ENCODE measurements at places on chromosomes 4 and X.

GRCh38 chr4:122221322-122221721, 69.2 kb downstream of the BLTP1 start:
- no peak for DNase-seq

DNA sequence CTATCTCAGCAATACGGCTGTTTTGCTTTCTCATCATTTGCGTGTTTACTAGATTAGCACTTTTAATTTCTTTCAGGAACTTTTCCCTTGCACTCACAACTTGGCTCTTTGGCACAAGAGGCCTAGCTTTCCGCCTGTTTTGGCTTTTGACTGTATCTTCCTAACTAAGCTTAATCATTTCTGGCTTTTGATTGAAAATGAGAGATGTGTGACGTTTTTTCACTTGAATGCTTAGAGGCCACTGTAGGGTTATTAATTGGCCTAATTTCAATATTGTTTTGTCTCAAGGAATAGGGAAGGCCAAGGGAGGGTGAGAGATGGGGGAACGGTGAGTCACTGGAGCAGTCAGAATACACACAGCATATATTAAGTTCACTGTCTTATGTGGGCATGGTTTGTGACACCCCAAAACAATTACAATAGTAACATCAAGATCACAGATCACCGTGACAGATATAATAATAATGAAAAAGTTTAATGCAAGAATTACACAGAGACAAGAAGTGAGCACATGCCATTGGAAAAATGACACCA, 27.3 kb downstream of the MND1 start:
- no peak for DNase-seq

- no peak for DNase-seq
Observed at GRCh38 chr4:1493540-1494287, 87.5 kb upstream of the NKX1-1 start.

DNA sequence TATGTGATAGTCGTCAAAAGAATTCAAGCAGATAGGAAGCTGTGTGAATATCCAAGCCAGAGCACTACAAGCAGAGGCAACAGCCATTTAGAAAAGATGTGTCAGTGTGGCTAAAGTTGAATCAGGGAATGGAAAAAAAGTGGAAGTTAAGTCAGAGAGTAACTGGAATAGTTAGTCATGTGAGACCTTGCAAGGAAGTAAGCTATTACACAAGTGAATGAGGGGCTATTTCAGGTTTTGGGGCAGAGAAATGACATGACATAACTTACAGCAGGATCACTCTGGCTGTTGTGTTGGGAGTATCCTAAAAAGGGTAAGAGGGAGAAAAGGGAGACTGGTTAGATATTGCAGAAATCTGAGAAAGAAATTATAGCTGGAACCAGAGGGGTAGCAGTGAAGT, 236.6 kb upstream of the PCDH18 start:
- no peak for DNase-seq

- DNase-seq: no peak
Observed at GRCh38 chr4:4853371-4853823, 6.1 kb upstream of the MSX1 start.

DNA sequence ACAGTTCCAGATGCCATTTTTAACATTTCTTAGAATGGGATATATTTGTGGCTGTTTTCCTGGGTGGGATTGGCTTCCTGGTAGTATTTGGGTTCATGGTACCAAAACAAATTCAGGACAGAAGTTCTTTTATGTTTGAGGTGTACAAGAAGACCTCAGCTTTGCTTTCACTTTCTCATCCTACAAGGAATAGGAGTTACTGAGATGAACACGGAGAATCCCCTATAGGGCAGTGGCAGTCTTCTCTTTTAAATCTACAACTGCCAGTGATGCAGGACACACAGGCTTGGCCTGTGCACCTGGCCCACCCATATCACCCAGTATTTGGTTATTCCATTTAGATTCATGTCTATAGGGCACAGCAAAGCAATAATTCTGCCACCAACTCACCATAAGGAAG, 35.2 kb downstream of the SLC10A7 start:
- DNase-seq: no peak

GRCh38 chrX:108464604-108465003, 25.0 kb downstream of the COL4A5 start:
- DNase-seq: no peak

DNA sequence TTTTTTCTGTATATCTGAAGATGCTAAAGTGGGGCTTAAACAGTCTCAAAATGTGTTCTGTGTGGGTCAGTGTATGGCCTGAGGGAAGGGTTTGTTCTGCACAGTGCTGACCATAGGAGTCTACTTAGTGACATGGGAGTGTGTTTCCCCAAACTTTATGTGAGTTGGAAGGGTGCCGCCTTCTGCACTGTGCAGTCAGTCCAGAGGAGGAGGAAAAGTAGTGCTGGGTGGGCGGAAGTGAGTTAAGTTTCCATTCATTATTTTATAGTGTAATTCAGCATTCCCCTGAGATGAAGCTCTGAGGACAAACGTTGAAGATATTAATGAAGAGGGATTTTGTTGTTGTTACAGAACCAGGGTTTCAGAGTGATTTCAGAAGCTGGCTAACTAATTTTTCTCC, 2.9 kb downstream of the CHST7 start:
- peak; percentile 21 for DNase-seq

DNA sequence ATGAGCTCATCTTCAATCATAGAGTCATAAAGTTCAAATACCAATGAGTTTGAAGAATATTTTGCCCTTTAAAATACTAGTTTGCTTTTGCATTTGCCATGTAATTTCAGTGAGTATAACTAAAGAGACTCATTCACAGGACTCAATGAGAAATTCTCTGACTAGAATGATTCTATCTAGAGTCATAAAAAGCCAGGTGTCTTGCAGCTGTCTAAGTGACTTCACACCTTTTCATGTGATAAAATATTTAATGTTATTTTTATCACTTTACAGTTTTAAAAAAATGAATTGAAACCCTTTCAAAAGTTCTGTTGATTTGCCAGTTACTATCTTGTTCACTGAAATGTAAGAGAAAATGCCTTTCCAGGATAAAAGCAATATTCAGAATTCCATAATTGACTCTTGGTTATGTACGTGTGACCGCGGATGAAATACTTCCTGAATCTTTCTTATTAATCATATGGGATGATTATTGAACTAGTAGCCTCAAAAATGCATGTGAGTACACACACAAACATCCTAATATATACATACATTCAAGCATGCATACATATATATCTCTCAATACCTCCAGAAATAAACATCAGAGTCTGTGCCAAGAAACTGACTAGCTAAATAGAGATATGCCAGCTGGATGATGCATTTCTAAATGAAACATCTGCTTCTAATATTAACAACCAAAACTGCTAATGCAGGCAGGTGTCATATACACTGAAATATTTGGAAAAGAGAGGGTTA, 87.0 kb downstream of the GABRB1 start:
- DNase-seq: no peak

DNA sequence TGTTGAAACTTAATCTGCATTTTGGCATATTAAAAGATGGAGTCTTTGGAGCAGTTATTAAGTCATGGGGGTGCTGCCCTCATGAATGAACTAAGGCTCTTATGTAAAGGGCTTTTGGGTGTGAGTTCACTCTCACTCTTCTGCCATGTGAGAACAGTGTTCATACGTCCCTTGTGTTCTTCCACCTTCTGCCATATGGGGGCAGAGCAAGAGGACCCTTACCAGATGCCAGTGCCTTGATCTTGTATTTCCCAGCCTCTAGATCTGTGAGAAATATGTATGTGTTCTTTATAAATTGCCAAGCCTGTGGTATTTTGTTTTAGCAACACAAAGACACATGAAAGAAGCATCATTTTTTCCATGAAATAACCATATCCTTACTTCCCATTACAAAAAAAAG, 213.9 kb downstream of the SPOCK3 start:
- DNase-seq: no peak

DNA sequence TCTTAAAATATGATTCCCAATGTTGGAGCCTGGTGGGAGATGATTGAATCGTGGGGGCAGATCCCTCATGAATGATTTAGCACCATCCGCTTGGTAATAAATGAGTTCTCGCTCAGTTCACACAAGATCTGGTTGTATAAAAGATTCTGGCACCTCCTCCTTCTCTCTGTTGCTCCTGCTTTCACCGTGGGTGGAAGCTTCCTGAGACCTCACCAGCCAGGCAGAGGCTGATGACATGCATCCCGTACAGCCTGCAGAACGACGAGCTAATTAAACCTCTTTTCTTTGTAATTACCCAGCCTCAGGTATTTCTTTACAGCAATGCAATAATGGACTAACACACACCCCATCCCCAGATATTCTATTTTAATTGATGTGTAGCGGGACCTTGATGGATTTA, 162.2 kb downstream of the NPFFR2 start:
- DNase-seq: no peak

DNA sequence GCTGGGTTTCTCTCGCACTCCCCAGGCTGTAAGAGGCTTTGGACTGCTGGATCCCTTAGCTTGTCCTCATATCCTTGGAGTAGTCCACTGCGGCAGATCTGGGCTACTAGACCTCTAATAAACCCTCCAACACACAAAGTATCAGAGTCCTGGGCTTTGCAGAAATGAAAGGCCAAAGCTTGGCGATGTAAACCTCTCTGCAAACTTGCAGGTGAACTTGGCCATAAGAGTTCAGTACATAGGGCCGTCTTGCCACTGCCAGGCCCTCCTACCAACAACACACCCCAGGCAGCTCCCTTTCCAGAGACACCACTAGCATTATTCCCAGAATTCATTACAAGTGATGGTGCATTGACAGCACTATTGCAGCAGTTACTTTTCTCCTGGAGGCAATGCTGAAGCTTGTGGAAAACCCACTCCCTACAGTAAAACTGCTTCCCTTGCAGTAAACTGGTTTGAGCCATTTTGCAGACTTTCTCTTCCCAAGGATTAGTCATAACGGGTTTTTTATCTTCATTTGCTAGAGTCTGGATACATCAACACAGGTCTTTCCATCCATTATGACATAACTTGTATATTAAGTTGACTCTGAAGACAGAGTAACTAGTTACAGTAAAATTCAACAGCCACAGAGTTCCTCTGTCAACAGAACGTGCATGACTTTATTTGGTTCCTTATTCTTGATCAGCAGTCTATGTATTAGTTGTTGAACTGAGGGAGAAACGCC, 2.4 kb downstream of the ANKRD50 start:
- no peak for DNase-seq

DNA sequence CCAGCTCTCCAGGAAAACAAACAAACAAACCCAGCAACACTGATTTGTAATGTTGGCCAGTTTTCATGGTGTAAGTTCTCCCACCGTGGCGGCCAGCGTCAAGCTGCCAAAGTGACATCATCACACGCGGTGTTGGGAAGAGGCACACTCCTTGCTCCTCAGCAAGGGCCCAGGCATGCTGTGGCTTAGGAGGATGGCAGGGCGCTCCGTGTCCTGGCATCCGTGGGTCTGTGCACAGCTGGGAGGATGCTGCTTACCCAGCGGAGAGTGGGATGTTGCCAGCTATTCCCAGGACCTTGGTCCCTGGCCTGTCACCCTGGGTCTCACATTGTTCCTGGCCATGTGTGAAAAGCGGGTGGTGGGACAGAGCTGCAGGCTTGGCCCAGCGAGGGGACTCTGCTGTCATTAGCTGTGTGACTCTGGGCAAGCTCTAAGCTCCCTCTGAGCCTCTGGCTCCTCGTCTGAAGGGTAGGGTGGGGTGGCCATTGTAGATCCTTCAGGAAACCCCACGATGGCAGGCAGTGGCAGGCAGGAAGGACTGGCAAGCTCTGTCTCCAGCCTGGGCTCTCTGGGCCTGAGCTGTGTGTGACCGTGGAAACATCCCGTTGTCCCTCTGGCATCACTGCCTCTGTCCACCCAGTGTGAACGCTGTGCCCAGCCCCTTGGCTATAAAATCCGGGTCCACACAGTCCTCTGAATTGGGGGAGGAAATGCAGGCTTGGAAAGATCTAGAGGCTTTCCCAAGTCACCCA, 10.8 kb downstream of the PSAPL1 start:
- no peak for DNase-seq

DNA sequence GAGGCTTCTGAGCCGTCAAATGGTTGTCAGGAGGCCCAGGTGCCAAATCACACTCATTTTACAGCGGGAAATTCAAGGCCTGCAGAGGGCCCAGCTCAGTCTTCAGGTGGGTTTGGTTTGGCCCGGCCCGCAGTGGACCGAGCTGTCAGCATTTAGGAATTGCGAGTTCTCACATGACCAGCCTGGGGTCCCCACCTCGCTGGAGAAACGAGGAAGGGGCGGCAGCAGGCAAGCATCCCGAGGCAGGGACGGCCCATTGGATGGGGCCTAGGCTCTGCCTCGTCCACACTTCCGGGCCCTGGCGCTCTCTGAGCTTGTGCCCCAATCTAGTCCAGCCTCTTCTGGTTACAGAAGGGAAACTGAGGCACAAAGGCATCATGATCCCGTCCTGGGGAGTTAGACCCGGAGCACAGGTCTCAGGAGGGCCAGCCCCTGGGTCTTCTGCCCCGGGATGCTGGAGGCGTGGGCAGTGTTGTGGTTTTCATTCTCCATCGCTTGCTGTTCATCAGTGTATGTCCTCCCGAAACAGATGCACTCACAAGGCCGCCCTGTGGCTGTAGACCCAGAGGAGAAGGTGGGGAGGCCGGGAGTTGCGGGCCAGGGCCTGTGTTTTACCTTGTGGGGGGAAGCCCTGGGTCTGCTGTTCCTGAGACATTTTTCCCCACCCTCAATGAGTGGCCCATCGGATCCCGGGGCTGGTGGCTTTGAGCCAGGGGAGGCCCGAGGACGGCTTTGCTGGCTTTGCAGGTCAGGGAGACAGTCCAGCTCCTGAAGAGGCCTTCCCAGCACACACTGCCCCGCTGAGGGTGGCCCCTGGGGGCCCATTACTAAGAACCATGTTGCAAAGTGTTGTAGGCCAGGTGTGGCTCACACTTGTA, 8.9 kb downstream of the PSAPL1 start:
- DNase-seq: no peak

DNA sequence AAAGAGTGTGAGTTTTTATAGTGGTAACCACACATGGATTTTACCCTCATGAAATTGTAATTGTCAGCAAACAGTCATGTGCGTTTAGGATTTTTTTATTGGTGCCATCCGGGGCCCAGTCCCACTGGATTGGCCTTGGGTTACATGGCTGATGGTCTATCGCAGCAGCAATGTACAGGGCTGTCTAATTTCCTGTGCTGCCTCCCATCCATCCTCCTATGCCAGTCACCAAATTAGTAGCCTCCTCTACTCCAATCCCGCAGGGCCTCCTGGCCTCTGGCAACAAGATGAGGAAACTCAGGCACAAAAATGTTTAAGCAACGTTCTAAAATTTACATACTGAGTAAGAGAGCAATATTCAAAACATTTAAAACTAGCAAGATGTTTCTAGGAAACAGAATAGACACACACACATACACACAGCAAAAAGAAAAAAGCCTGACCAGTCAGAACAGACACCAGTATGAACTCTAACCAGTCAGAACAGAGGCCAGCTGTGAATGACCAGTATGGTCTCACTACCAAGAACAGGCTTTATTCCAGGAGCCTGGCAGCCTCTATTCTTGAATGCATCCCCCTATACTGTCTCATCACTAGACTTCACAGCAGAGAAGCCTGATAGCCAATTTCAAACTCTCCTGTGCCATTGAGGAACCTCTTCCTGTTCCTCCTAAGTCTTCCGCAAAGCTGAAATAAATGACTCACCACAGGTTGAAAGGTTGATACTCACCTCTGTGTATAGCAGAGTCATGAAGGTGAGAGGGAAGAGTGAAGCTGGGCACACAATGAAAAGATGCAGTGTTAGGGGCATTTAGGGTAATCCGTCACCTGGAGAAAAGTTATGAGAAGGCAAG, 42.6 kb downstream of the CHRNA9 start:
- no peak for DNase-seq

Measured in activated CD8-positive, alpha-beta memory T cell treated with anti-CD3 and anti-CD28 coated beads for 24 hours (primary cell).